ENCODE measurements at places on chromosomes 13 and 19.

DNA sequence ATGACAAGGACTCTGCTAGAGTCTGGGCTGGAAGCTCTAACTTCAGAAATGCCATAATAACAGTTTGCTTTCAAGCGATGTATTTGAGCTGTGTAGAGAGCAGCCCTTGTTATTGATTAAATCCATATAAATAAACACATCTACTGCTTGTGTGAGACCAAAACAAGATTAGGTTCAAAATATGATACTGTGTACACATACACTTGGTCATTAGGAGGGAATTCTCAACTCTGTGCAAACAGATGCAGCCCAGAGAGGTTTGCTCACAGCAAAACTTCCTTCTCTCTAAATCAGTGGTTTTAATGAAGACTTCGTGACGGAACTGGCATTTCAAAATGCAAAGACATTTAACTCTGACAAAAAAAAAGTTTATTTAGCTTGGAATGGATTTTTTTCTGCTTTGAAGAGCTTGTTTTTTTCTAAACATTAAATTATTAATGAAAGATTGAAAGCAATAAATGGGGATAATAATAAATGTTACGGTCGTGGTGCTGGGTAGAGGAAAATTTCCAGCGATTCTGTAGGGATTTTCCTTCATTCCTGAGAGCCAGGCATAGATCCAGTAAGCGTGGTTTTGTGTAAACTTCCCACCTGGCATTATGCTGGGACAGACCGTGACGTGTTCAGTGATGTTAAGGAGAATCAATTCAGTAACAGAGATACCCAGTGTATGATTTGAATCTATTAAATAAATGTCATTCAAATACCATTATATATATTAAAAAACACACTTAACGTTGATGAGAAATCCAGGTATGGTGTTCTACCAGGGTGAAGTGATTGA, 213.7 kb downstream of the TEX29 start:
- no peak for DNase-seq

DNA sequence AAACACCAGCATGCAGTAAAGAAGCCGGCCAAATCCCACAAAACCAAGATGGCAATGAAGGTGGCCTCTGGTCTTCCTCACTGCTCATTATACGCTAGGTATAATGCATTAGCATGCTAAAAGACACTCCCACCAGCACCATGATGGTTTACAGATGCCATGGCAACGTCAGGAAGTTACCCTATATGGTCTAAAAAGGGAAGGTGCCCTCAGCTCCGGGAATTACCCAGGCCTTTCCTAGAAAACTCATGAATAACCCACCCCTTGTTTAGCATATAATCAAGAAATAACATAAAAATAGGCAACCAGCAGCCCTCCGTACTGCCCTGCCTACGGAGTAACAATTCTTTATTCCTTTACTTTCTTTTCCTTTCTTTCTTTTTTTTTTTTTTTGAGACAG, 21.1 kb upstream of the PLEKHF1 start:
- DNase-seq = no peak

DNA sequence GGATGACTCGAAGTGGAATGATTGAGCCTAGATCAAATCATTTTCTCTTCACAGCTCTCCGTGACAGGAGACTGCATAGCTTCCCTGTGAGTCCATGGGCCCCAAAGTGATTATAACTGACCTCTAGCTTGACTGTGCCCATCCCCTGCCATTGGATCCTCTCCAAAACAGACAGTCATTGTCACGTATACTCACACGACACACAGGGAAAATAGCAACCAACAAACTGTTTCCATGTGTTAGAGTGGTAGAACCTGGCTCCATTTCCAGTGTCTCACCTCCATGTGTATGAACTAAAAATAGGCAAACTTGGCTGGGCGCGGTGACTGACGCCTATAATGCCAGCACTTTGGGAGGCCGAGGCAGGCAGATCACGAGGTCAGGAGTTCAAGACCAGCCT, 48.8 kb upstream of the NPAS1 start:
- DNase-seq = no peak

DNA sequence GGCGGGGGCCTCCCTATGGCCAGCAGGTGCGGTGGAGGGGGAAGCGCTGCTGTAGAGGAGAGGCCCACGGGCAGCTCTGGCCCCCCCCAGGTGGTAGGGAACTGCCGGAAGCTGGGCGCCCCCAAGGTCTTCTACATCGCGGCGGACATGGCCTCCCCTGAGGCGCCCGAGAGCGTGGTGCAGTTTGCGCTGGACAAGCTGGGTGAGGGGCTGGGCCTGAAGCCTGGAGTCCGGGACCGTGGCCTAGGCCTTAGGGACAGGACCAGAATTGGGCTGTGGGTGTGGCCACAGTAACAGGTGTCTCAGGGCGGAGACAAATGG, 3.8 kb upstream of the RPL36 start:
- no peak for DNase-seq

DNA sequence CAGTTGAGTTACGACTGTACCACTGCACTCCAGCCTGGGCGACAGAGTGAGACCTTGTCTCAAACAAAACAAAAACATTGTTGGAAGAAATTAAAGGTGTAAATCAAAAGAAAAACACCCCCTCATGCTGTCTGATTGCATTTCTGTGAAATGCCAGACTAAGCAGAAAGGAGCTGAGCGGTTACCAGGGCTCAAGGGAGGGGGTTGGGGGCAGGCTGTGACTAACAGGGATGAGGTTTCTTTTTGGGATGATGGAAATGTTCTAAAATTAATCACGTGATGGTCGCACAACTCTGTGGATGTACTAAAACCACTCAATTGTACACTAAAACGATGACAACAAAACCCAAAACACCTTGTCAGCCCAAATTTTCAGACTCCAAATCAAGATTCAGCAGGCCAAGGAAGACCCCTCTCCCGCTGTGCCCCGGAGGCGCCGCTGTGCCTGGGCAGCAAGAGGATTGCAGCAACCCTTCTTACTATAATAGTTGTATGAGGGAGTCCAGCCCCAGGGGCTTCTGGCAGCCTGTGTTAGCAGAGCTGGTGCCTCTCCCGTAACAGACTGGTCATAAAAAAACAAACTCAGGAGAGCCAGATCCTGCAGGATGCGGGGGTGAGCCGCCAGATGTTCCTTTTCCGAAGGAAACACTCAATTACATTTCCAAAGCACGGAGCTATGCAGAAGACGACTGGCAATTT, 20.9 kb downstream of the CAPS start:
- DNase-seq = no peak

DNA sequence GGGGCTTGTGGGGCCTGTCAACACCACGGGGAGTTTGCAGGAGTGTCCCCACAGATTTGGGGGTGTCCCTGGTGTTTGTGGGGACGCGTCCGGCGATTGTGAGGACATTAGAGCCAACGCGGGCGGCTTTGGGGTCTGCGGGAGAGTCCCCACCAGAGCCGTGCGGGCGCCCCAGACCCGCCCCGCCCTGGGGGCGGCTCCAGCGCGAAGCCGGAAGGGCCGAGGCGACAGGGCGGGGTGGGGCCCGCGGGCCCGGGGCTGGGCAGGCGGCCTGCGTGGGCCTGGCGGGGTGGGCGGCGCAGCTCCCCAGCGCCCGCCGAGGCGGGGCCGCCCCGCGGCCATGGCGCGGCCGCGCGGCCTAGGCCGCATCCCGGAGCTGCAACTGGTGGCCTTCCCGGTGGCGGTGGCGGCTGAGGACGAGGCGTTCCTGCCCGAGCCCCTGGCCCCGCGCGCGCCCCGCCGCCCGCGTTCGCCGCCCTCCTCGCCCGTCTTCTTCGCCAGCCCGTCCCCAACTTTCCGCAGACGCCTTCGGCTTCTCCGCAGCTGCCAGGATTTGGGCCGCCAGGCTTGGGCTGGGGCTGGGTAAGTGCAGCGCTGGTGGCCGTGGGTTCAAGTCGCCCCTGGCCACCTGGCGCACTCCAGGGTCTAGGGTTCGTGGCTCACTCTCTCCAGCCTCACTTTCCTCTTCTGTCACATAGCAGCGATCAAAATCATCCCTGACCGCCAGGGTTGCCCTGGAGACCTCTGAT, 10.3 kb downstream of the PDE4A start:
- DNase-seq = peak; percentile 45

DNA sequence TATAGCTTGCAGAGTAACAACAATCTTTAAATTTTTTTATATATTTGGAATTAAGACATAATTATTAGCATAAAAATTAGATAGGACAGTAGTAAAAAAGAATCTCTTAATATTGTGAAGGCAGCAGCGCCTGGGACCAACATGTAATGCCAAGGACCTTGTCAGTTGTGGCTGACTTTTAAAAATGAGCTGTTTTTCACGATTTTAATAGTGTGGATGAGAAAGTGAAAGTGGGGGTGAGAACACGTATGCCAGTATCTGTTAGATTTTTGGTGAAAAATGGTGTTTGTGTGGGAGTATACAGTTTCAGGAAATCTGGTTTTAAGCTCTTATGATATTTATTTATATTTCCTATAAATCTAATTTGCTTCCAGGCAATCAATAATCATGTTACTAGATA, 125.2 kb downstream of the LMO7 start:
- no peak for DNase-seq

DNA sequence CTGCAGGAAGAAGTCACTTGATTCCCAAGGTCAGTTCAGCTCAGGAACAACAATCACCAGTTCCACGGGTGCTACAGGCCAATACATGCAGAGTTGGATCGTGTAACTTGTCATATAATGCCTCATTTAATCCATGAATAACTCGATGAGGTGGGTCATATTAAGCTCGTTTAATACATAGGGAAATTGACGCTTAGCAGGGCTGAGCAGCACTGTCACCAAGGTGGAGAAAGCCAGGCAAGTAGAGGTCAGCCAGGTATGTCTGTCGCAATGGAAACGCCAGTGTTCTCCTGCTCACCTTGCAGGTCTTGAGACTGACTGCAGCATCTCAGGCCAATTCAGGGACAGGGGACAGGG, 52.3 kb downstream of the CCDC70 start:
- DNase-seq = no peak

DNA sequence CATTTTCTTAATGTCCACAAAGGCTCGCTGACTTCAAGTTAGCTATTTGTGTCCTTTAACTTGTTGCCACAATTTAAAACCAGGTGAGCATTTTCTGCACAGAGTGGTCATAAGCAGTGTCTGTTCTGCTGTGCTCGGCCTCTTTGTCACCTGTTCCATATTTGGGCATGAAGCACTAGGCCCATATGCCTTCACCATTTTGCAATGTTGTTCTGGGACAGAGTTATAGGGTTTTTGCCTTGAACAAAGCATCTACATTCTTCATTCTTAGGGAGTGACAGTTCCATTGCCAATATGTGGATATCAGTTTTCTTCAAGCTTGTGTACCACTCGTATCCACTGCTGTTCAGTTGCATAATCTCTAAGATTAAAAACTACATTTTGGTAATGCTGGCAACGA, 56.1 kb downstream of the LRCH1 start:
- DNase-seq = no peak

- no peak for DNase-seq
Observed at GRCh38 chr13:100274942-100275506, 186.1 kb downstream of the PCCA start.

DNA sequence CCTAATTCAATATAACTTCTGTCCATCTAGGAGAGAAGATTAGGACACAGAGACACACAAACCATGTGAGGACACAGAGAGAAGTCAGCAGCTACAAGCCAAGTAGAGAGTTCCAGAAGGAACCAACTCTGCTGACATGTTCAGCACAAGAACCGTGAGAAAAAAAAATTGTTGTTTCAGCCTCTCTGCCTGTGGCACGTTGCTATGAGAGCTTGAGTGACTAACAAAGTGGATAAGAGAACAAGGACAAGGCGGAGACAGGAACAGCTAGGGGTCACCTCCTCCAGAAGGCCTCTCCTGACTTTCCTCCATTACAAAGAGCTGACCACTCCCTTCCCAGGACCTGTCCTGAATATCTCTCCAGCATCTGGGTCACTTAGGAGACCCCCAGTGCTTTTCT, 5.6 kb upstream of the SIGLEC12 start:
- no peak for DNase-seq

DNA sequence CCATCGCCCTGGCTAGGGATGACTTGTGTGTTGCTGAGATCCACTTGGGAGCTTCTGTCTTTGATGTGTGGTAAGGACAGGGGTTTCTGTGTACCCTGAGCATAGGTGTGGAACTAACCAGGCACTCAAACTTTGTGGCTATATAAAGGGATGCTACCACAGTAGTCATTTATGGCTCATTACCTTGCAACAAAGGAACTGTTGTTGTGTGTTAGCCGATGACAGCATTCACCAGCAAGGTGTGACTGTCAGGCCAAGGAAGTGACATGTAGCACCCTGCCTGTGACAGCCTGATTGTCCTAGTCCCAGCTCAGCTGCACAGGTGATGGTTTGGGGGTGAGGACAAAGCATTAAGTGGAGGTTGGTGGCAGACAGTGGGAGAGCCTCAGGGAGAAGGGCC, 73.6 kb downstream of the COG3 start:
- no peak for DNase-seq

DNA sequence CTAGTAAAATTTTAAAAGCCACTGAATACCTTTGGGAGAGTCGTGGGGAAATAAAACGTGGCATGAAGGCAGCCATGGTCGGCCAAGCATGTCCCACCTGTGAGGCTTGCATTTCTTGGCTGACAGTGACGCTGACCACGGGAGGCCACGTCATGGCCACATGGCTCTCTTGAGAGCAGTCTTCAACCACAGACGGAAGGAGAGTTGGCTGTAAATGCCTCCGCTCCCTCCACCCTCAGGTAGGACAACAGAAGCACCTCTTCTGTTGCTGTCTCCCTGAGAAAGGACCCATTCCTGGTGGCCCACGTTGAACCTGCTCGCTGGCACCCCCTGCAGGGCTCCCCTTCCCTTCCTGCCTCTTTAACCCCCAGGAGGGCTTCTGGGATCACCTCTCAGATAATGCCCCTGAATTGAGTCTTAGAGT, 10.6 kb upstream of the LRRC25 start:
- no peak for DNase-seq

- DNase-seq = no peak
Observed at GRCh38 chr13:67642657-67643056, 412.5 kb upstream of the PCDH9 start.

DNA sequence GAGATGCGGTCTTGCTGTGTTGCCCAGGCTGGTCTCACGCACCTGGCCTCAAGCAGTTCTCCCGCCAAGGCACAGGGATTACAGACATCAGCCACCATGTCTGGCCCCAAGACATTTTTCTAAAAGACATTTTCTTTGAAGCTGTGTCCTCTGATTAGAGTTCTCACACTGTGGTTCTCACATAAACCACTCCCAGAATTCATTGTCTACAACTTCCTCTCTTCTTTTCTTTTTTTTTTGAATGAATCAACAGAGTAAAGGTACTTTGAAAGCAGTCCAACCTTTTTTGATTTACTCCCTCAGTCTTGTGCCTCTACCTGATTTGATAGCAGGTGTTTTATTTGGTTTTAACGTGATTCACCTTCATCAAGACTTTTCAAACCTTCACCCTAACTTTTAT, 14.3 kb upstream of the SHD start:
- DNase-seq = no peak

Measured in D341Med (cell line).